ENCODE measurements at places on chromosomes 5 and 9.
A peak's percentile ranks its signal among the peaks of the same experiment; 100 is the strongest.

DNA sequence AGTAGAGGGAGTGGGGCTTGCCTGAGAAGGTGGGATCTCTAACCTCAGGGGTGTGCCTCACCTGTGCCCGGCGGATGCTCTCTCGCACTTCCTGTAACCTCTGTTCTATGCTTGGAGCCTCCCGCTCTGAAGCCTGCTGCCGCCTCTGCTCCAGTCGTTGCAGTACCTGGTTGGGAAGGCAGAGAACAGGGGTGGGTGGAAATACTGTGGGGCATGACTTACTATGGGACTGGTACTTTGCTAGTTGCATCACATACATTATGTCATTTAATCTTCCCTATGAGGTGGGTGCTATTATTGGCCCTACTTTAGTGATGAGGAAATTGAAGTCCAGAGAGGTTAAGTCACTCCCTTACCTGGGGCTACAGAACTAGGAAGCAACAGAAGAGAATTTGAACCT is 5.2 kb downstream of the FCHSD1 start:
- no peak for DNase-seq

DNA sequence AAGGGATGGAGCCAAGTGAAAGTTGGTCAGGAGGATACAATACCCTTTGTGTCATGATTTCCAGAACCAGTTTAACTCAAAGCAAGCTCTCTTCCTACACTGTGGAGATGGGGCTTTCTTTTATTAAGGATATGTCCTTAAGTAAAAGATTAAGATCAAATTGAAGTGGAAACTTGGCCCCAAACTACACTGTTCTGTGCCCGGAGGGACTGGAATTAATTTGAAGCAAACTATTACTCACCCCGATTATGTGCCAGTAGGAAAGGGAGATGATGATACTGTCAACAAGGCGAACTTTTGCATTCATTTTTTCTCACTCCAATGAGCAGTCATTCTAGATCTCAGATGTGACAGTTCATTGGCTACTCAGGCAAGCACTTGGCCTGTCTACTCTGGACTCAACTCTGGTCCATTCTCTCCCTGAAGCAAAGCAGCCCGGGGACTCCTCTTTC is 186.7 kb downstream of the NTRK2 start:
- DNase-seq, result peak; percentile 66

DNA sequence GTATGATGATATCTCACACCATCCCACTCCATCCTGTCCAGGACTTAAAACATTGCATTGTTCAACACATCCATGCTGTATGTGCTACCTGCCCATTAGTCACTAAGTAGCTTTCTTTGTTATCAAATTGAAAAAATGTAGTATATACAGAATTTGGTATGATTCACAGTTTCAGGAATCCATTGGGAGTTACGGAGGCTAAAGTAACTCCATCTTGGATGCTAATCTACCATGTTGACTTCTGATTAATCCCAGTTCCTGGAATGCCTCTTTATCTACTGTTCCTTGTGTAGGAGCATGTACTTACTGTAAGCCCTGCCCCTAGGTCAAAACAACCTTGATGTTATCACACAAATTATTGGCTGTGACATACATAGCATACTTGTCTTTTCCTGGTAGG is 38.9 kb upstream of the FOXB2 start:
- no peak for DNase-seq

DNA sequence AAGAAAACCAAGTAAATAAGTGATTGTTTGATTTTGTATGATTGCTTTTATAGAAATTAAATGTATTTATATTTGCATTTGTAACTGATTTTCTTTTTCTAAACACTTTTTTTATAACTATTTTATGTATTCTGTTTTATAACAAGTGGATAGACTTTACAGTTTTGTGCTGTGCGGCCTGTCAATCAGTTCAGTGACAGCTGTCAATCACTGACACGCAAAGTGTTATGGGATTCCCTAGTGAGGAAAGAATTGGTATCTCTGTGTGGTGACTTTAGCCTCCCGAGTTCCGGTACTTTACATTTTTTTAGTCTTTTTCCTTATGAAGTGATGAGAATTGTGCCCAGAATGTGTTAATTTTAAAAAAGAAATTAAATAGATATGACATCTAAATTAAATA is 16.3 kb downstream of the GPR151 start:
- no peak for DNase-seq

- no peak for DNase-seq
Measured at GRCh38 chr5:14851597-14851996, 20.0 kb downstream of the ANKH start.

GRCh38 chr5:2981035-2981434 is 229.6 kb upstream of the IRX2 start:
- DNase-seq, result no peak

GRCh38 chr5:154686490-154686889 is 68.7 kb upstream of the LARP1 start:
- no peak for DNase-seq

- peak; percentile 83 for DNase-seq
Measured at GRCh38 chr9:13942695-13943094, 371.2 kb downstream of the NFIB start.

DNA sequence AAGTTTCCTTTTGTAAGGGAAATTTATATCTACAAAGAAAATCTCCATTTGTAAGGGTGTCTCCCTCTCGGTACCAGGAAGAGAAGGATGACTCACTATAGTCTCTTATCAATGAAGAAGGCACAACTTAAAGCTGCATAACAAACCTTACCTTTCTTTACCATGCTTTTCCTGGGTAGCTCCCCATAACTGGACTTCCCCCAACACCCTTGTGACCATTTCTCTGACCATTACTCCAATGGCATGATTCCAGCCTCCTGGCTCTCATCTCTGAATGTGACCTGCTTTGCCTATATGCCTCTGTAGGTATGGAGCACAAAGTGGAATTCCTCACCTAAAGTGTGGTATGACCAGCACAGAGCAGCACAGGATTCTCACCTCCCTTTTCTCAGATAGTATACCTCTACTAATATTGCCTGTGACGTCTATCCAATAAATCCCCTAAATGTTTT is 62.8 kb downstream of the GNA14 start:
- no peak for DNase-seq

- DNase-seq, result peak; percentile 54
Measured at GRCh38 chr9:115328228-115328627, 210.3 kb upstream of the TNC start.

GRCh38 chr5:39698838-39699560 is 274.2 kb upstream of the DAB2 start:
- DNase-seq, result no peak

- no peak for DNase-seq
Measured at GRCh38 chr5:76663573-76663972, 40.4 kb upstream of the F2RL2 start.

- DNase-seq, result no peak
Measured at GRCh38 chr9:109805050-109805449, 25.1 kb downstream of the PALM2AKAP2 start.

DNA sequence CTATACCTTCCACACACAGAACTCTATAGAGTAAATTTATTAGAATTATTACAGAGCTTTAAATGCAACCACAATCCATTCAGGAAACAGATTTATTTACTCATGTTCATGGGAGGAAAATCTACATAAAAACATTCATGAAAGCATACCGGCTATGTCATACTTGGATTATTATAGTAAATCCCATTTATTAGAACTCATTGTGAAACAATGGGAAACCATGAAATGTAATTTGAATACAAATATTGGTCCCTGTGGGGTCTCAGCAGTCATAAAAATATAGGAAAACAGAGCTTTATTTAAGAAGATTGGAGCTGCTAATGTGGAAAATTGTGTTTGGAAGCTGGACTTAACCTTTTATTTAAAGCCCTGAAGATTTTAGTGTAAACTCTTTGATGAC is 80.7 kb downstream of the HAPLN1 start:
- no peak for DNase-seq

DNA sequence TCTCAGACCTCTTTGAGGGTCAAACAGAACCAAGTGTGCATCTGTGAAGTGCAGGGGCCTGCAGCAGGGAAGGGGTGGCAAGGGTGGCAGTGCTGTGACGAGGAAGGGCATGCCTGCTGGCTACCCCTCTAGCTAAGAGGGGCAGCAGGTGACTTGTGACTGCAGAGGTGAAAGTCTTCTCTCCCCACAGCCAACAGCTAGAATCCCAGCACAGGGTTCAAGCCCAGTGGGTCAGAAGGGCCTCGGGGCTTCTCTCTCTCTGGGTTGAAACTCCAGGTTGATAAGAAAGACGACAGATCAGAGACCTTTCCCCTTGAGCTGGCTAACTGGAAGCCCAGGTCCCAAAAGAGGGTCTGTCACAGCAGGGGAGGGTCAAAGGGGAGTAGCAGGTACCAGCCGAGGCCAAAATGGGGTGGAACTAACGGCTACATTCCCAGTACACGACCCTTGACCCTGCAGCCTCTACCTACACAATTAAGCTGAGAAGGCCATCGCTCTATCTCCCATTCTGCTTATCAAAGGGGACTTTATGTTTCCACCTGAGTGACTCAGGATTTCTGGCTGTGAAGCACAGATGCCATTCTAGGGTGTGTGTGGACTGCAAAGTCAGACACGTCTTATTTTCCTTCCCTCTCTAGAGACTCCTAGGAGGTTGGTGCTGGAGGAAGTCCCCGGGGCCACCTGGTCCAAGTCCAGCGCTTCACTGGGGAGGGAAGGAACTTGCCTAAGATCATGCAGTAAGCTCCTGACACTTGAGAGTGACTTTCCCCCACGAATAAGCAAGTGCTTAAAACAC is 14.6 kb downstream of the ANKS6 start:
- no peak for DNase-seq

- DNase-seq, result no peak
Measured at GRCh38 chr9:27864644-27865438, 291.6 kb upstream of the C9orf72 start.

GRCh38 chr5:181181650-181182565 is 23.1 kb downstream of the TRIM7 start:
- no peak for DNase-seq

DNA sequence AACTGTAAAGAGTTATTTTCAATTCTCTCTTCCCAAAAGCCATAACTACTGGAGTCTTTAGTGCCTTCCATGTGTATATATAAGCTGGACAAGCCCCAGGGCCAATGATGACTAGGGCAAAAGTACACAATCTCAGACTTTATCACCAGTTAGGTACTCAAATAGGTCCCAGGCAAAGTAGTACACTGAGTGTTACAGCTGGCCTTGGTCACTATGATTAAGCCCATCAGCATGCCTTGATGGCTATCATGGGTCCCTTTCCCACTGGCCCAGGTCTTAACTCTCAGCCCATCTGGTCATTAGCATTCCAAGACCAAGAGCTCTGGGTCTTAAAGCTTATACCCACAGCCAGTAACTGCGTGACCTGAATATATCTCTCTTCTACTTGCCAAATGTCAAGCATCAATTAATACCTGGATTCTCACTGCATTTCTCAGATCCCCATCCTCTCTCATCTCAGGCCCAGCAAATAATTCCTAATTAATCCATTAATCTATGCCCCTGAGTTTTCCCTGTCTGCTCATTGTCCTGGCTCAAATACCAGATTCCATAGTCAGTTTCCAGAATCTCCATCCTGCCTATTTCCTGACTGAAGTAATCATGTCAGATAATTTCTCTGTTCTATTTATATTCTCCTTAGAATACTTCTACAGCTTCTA is 62.3 kb downstream of the NR6A1 start:
- DNase-seq, result peak; percentile 70

DNA sequence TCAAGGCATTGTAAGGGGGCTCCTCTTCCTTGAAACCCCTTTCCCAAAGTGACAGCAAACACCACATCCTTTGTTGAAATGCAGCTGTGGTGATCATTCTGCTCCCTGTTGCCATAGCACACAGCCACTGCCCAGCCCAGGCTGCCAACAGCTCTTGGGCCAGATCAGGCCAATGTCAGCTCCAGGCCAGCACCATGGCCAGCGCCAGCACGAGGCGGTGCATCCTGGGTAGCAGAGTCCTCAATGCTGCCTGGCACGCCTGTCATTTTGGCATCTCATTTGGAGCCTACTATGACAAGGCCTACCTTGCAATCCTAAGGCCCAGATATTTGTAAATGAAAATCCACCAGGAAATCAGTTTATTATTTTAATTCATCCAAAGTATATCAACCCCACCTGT is 390.6 kb downstream of the DNAH5 start:
- no peak for DNase-seq

- DNase-seq, result no peak
Measured at GRCh38 chr5:59038798-59039295, 456.0 kb downstream of the RAB3C start.

DNA sequence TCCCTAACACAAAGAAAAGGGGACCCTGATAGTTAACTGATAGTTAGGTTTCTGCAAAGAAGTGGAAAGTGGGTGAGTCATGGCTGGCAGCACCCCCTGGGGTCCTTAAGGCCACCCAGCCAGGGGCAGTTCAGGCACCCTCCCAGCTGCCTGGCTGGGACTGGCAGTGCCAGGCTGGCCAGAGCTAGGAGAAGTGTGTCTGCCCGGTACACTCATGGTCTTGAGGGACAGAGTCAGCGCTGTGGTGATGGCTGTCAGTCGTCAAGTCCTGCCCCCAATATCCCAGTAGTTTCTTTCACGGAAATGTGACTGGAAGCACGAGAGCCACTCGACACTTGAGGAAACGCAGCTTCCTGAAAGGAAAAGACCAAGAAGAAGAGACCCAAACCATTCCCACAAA is 22.3 kb upstream of the CNOT6 start:
- DNase-seq, result no peak

GRCh38 chr5:76219636-76220035 is 136.5 kb downstream of the SV2C start:
- no peak for DNase-seq

DNA sequence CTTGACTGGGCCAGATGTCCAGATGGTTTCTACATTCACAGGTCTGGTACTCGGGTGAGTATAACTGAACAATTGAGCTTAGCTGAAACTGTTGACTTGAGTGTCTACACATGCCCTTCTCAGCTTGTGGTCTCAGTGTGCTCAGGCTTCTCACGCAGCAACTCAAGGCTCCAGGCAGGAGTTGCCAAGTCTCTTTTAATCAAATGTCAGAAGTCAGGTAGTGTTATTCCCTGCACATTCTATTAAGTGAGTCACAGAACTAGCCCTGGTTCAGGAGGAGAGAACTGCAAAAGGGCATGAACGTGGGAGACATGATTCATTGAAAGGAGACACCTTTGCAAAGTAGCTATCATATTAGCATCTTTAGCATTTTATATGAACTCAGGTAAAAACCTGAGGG is 199.3 kb upstream of the ACTBL2 start:
- no peak for DNase-seq

DNA sequence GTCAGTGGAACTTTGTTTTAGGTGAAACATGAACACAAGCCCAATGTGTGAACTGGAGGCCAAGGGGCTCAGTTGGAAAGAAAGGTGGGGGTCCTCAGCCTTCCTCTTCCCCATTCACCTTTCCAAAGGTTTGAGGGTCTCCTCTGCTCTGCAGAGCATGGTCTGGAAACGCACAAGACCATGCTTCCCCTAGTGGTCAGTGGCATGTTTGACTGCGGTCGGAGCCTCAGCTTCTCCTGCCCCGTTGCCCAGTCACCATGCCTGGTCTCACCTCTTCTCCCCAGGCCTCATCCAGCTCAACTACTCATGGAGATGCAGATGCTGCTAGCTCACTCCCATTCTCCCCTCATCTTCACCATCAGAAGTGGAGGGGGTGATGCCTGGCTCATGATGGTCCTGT is 340.3 kb downstream of the GADD45G start:
- no peak for DNase-seq

- DNase-seq, result no peak
Measured at GRCh38 chr5:51582871-51583394, 199.7 kb downstream of the ISL1 start.

- DNase-seq, result peak; percentile 50
Measured at GRCh38 chr9:95167998-95168397, 149.5 kb downstream of the FANCC start.

- no peak for DNase-seq
Measured at GRCh38 chr5:56561-57290, 35.2 kb upstream of the PLEKHG4B start.

Data from BJ (cell line).